ENCODE measurements at places on chromosomes 2 and 18. TPM values are rescaled to one million over a fixed set of nuclear protein-coding genes. Genes with fewer than 3 reads are reported as not detected.

DNA sequence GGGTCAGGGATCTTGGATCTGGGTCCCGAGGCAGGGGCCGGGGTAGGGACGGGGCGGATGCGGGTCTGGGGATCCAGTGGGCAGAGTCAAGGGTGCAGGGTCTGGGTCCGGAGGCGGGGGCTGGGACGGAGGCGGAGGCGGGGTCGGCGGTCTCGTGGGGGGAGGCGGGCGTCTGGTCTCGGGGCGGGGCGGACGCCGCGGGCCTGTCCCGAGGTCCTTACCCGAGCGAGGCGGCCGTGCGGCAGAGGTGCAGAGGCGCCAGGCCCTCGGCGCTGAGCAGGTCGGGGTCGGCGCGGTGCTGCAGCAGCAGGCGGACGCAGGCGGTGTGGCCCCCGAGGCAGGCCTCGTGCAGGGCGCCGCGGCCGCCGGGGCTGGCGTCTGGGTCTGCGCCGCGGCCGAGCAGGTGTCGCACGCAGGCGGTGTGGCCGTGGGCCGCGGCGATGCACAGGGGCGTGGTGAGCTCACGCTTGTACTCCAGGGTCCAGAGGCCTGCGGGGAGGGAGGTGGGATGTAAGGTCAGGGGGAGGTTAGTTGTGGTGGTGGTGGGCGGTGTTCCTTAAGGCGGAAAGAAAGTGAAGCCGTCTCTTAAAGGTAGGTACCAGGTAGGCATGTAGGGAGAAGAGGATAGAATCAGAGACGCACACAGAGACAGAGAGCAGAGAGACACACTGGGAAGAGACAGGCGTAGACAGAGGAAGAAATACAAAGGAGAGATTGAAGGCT lies 26.6 kb downstream of the ASB18 start:
- no peak for DNase-seq

- DNase-seq, result no peak
These were observed 491 bp downstream of the ALK start for GRCh38 chr2:29920631-29921559.

GRCh38 chr2:112027767-112028166 lies 27.3 kb upstream of the TMEM87B start:
- DNase-seq, result no peak

DNA sequence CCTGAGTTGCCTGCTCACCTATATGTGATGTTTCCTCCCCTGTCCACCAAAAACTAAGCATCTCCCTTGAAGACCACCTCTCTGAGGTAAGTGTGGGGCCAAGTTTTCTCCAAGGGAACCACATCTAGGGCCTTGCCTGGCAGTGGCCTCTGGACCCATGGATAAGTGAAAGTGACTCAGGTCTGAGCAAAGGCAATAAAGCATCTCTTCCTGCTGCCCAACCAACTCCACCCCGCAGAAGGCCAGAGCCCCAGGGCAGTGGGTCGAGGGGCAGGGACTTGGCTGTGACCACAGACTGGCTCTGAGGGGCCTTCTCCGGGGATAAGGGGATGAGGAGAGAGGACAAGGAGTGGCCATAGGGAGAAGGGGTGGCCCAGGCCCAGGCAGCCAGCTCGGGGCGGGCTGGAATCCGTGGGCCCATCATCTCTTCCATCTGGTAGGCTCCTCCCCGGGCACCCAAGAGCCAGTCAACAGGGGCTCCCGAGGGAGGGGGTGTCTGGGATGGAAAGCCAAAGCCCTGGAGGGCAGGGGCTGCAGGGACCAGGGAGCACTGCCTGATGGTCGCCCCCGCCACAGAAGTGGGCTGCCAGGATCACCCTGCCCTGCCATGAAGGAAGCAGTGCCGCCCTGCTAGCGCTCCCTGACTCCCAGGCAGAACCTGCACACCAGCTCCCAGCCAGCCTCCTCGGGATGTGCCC lies 33.4 kb downstream of the EMX1 start:
- DNase-seq, result no peak

DNA sequence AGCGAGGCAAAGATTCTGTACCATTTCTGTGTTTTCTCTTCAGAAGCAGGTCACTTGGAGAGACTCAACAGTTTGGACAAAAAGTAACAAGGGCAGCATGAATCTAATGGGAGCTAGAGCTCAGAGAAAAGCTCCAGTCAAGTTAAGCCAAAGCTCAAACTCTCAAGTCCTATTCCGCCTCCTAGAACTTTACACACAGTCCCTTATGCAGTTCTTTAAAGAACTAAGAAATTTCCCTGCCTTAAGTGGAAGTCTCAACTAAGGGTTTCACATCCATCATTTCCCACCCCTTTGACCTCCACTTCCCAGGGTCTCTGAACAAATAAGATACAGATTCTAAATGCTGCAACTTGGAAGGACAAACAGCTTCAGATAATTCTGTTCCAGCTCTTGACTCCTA lies 121.3 kb upstream of the RNU4ATAC start:
- DNase-seq, result no peak

GRCh38 chr2:7559791-7560190 lies 642.6 kb downstream of the RNF144A start:
- no peak for DNase-seq

- DNase-seq, result no peak
These were observed 95.6 kb upstream of the NOSTRIN start for GRCh38 chr2:168706806-168707205.

DNA sequence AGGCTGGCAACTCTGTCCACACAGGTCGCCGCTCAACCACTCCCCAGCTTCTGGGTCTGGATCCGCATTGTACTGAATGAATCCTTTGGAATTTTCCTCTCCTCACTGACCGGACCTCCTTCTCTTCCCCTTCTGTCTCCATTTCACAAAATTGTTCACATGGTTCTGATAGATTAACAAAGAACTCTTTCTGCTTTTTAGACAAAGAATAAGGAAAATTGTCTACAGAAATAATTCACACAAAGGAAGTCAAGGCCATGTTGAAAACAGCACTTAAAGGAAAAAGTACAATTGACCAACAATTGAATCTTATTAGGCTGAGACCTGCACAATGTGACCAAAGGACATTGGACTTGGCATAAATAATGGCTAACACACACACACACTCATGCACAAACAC lies 73.6 kb upstream of the GLI2 start:
- no peak for DNase-seq

DNA sequence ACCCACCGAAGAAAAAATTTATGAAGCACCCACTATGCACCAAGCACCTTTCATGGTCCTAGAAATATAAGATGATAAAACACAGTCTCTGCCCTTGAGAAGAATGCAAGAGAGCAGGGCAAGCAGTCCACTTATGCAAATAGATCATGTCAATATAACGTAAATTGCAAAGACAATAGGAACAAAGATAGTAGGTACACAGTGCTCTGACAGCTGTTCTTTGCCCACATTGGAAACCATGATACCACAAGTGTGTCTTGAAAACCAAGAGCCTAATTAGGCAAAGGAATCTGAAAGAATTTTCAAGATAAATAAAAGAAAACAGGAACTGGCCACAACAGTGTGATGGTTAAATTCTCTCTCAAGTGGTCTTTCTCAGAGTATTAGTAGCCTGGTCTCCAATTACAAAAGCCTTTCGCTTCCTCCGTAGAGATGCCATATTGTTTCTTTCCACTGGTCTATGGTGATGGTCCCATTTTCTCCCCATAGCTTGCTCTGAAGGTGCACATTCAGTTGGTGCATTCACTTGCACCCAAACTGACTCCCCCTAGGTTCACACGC lies 108.5 kb downstream of the VWC2L start:
- no peak for DNase-seq

DNA sequence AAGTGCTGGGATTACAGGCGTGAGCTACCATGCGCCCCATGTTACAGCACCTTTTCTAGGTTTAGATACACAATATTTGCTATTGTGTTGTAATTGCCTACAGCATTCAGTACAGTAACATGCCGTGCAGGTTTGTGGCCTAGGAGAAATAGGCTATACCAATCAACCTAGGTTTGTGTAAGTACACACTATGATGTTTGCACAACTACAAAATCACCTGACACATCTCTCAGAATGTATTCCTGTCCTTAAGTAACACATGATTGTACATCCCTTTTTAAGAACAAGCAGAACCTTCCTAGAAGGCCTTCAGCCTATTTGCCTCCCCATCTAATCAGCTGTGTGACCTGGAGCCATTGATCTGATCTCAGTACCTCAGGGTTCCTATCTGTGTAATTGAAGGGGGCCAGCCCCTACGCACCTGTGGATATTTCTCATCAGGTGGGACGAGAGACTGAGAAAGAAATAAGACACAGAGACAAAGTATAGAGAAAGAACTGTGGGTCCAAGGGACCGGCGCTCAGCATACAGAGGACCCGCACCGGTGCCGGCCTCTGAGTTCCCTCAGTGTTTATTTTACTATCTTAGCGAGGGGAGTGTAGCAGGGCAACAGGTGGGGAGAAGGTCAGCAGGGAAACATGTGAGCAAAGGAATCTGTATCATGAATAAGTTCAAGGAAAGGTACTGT lies 18.7 kb upstream of the TMBIM1 start:
- no peak for DNase-seq

DNA sequence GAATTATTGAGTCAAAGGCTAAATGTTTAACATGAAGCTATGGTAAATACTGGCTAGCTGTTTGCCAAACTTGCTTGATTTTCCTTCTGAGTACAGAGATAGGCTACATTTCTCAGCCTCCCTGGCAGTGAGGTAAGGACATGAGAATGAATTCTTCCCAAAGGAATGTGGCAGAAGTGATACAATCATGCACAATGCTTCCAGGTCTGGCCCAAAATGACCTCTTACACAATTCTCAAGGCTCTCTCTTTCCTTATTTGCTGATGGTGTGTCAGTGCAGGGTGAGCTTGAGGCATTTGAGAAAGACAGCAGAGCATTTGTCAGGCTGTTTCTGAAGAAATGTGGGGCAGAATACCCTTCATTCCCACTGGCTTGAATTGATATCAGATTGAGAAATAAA lies 95.6 kb upstream of the NABP1 start:
- DNase-seq, result no peak

DNA sequence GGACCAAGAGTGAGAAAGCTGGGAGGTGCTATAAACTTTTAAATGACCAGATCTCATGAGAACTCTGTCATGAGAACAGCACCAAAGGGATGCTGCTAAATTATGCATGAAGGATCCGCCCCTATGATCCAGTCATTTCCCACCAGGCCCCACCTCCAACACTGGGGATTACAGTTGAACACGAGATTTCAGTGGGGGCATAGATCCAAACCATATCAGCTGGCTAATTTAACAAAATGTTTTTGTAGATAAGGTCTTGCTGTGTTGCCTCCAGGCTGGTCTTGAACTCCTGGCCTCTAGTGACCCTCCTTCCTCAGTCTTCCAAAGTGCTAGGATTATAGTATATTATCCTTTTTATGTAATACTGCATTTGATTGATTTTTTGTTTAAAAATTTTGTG lies 56.0 kb downstream of the NBEAL1 start:
- no peak for DNase-seq

GRCh38 chr2:196516564-196516963 lies 123.0 kb upstream of the CCDC150 start:
- no peak for DNase-seq

DNA sequence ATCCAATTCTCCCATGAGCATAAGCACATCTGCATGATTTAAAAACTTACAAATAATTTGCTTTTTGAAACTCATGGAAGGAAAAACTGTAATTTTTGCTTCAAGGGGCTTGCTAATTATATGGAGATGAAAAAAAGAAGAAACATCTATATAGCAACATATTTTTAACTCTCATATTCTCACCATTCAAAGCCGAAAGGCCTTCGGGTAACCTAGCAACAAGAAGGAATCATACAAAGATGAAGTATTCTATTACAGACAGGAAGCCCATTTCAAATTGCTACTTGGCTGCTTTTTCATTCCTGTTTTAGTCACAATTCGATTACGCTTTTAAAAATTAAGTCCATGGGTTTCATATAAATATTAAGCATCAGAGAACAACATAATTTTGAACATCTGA lies 39.2 kb upstream of the RNU4ATAC start:
- no peak for DNase-seq

DNA sequence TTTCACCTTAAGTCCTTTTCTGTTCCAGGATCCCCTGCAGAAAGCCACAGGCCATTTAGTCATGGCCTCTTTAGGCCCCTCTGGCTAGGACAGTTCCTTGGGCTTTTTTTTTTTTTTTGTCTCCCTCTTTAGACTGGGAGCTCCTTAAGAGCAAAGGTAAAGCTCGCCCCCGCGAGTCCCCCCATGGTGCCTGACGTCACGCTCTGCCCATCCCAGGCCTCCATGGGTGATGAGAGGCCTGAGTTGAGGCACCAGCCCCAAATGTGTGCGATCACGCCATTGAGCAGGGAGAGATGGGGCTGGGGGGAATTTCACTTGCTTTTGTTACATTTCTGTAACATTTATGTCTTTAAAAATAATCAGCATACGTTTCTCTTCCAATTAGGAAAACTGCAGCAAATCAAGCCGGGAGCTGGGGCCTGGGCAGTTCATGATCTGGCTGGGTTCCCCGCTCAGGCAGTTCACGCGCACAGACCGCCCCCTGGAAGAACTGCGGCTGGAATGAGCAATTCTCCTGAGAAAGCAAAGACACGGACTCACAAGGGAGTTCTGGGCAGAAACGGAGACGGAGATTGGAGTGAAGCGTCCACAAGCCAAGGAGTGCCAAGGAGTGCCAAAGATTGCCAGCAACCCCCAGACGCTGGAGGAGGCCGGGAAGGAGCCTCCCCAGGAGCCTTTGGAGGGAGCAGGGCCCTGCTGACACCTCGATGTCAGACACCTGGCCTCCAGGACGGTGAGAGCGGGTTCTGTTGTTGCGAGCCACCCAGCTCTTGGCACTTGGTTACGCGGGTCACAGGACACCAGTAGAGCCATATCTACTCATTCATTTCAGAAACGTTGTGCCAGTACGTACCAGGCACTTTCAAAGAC lies 108.4 kb upstream of the ODC1 start:
- no peak for DNase-seq

- peak; percentile 70 for DNase-seq
These were observed 484 bp downstream of the APCDD1 start for GRCh38 chr18:10454681-10455557.

- no peak for DNase-seq
These were observed 2067.7 kb downstream of the SUCLG1 start for GRCh38 chr2:82391386-82391785.

GRCh38 chr2:46056541-46056940 lies 240.7 kb upstream of the EPAS1 start:
- DNase-seq, result no peak

DNA sequence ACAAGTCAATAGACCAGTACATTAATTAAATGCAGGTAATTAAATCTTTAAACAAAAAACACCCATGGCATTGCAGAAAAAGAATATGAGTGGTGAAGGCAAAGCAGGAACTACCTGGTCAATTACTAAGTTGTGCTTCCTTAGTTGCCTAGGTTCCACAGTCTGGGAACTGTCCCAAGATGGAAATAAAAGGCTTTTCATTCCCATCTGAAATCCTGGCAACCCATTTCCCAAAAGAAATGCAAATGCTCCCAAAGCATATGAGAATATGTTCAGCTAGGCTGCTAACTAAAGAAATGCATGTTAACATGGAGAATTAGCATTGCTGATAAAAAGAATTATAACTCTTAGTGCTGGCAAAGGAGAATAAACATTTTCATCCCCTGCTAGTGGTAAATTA lies 177.8 kb downstream of the TMEM163 start:
- DNase-seq, result no peak

The GDF7 gene
- total RNA-seq, result 0.56 TPM

The C1QL2 gene
- not detected for total RNA-seq

The TMEM169 gene
- 0.26 TPM for total RNA-seq

The SLC38A11 gene
- total RNA-seq, result 0.47 TPM

The ADD2 gene
- 2.7 TPM for total RNA-seq

The QPCT gene
- total RNA-seq, result 2.8 TPM
